ENCODE measurements at places on chromosomes 5 and 9.

DNA sequence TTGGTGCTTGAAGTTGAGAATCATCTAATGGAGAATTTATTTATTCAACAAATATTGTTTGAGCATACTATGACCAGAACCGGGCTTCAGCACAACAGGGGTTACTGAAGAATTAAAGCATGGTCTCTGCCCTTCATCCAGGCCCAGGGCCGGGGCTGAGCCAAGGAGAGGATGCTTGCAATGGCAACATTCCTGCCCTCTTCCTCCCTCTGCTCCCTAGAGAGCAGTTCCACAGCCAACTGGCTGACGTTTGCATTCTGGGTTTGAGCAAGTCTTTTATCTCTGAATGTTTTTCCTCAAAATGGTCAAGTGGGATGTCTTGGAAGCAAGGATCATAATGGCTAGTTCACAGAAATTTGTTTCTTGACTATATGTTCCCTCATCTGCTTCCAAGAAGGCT is 80.7 kb downstream of the GLDC start:
- no peak for DNase-seq

- DNase-seq = no peak
Observed at GRCh38 chr5:143304836-143305475, 98.5 kb downstream of the NR3C1 start.

- DNase-seq = no peak
Observed at GRCh38 chr5:98510143-98510985, 263.1 kb upstream of the RGMB start.

DNA sequence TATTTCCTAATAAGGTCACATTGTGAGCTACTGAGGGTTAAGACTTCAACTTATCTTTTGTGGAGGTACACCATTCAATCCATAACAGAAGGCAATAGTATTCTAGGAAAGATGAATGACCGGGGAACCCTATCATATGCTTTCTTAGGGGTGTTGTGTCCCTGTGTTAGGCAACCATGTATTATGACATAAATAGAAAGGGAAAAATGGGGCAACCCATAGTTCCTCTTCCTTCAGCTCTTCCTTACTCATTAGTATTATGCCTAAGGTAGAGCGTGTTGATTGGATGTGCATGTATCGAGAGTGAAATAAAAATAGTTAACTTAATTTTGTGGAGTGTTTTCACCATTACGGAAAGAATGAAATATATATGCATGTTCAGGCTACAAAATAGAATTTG is 6.0 kb upstream of the CCNJL start:
- no peak for DNase-seq

DNA sequence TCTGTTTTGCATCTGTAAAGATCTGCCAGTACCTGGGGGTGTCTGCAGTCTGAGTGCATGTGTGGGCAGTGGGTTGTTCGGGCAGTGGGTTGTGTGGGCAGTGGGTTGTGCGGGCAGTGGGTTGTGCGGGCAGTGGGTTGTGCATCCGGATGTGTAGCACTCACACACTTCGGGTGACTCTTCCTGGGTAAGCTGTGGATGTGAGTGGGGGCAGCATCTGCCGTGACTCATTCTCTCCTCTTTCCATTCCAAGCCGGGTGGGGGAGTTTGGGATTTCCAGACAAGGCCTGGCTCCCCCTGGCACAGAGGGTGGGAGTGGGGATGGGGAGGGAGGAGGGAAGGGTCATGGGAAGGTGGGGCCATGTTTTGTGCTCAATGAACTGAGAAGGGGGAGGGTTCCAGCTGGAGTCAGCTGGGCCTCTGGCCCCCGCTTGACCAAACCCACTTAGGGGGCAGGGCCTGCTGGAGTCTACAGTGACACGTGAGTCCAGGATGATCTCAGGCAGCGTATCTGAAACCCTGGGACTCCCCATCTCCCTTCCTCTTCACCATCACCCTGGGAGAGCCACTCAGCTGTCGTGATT is 8.3 kb downstream of the CRB2 start:
- DNase-seq = no peak

DNA sequence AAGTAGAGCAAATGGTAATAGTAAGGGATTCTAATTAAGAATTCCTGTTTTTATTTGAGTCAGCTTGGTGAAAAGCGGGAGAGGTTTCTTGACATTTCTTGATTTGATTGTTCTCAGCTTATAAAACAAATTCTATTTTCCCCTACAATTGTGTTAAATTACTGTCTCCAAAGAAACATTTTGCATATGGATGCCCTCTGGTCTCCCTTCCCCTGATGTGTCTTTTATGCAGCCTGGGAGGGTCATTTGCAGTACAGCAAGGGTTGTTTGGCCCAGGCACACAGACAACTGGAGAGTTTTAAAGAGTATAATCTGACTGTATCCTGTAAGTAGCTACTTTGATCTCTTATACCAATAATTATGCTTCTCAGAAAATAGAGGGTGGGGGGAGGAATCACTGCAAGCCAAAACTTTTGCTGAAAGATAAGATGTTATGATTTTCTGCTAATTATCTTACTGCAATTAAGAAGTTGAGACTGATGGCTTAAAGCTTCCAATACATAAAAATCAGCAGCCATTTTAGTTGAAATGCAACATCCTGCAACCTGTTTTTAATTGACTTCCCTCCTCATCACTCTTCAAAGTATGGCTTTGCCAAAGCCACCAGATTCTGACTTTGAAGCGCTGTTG is 204.1 kb upstream of the SEMA6A start:
- DNase-seq = no peak

- no peak for DNase-seq
Observed at GRCh38 chr9:129351642-129352145, 173.6 kb upstream of the IER5L start.

DNA sequence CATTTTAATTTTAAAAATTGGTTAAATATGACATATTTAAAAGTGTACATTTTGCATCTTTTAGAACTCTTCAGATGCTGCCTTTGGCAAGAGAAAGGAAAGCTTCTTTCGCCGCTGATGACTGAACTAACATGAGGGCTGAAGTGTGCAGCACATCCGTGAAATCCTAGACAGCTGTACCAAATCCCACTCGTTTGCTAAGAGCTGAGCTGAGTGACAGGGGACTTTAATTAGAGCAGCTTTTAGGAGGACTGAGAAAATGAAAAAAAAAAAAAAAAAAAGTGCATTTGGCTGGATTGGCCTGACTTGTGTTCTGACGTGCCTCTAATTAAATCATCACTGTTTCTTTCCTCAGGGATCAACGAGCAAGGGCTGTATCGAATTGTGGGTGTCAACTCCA is 271.3 kb downstream of the ARHGAP26 start:
- no peak for DNase-seq

- DNase-seq = no peak
Observed at GRCh38 chr5:113891491-113891890, 378.0 kb downstream of the YTHDC2 start.

GRCh38 chr5:27708534-27708933 is 670.1 kb upstream of the CDH9 start:
- no peak for DNase-seq

GRCh38 chr9:108836781-108837180 is 19.0 kb downstream of the ACTL7B start:
- no peak for DNase-seq

DNA sequence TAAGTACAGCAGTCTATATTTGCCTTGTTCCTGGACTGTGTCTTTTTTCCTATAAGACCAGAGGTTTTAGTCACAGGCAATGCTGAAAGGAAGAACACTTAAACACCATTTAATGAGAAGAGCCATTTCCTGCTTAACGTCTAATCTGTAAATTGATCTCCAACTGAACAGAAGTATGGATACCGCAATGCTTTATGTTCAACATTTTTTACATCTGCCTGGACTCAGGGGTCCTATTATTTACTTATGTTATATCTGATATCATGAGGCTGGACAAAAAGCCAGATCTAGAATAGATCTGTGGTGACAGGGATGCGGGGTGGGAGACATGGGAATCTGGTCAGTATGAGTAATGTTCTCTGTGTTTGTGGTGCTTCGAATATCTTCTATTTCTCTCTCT is 334.6 kb upstream of the MPDZ start:
- DNase-seq = no peak

GRCh38 chr5:125424402-125425141 is 678.1 kb upstream of the ZNF608 start:
- DNase-seq = no peak

GRCh38 chr5:6279607-6280006 is 98.7 kb downstream of the MED10 start:
- DNase-seq = no peak

- no peak for DNase-seq
Observed at GRCh38 chr9:137679249-137679648, 60.4 kb downstream of the EHMT1 start.

DNA sequence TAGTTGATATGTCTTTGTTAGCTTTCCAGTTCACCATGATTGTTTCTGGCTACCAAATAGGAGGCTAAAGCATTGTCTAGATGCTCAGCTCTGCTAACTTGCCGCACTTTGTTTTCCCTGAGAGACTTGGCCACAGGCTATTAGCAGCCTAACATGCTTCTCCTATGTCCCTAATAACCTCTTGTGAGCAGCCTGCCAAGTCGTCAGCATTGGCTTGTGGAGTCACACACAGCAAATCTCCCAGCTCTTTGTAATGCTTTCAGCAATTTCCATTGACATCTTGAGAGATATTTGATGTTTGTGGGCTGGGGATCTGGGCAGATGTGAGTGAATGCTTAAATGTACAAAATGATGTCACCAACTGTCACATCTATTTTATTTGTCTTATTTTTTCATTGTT is 346.9 kb downstream of the KDM4C start:
- DNase-seq = no peak

DNA sequence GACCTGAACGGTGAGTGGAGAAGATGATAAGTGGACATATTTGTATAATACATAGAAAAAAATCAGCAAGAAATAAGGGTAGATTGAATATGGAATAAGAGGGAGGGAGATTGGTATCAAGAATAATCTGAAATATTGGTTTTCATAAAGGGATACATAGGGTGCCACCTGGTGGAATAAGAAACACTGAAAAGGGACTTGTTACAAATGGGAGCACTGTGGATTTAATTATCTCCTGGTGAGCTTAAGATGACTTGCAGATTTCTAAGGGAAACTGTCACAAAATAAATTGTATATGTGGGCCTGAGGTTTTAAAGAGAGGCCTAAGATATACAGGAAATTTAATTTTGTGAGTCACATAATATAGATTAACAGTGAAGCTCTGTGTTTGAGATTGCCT is 1403.5 kb upstream of the CDH18 start:
- DNase-seq = no peak

- no peak for DNase-seq
Observed at GRCh38 chr9:127754099-127755060, 19.3 kb upstream of the TOR2A start.

DNA sequence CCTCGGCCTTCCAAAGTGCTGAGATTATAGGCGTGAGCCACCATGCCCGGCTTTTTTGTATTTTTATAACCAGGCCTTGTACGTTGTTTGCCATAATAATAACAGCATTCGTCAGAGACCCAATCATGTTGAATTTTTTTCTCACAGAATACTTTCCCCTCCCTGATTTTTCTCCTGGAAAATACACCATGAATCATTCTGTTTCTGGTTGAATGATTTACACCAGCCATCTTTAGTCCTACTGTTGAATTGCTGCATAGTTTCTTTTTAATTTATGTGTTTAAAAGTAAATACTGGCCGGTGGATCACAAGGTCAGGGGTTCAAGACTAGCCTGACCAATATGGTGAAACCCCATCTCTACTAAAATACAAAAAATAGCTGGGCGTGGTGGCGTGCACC is 3.5 kb downstream of the CNOT8 start:
- no peak for DNase-seq

- DNase-seq = no peak
Observed at GRCh38 chr5:81241961-81242648, 9.0 kb downstream of the CKMT2 start.

DNA sequence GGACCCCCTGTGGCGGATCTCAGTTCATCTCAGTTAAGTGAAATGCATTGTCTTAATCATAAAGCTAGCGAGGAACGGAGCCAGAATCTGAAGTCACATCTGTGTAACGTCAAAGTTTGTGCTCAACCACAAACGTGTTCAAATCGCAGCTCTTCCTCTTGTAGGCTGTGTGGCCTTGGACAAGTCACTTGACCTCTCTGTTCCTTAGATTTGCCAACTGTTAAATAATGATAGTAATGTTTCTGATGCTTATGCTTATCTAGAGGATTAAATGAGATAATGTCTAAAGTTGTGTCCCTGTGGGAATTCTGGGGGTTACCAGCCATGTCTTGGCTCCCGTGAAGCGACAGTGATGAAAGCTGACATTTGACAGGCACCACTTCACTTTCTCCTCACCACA is 69.2 kb upstream of the NEURL1B start:
- DNase-seq = no peak

- DNase-seq = no peak
Observed at GRCh38 chr5:98902733-98903132, 26.1 kb downstream of the CHD1 start.

DNA sequence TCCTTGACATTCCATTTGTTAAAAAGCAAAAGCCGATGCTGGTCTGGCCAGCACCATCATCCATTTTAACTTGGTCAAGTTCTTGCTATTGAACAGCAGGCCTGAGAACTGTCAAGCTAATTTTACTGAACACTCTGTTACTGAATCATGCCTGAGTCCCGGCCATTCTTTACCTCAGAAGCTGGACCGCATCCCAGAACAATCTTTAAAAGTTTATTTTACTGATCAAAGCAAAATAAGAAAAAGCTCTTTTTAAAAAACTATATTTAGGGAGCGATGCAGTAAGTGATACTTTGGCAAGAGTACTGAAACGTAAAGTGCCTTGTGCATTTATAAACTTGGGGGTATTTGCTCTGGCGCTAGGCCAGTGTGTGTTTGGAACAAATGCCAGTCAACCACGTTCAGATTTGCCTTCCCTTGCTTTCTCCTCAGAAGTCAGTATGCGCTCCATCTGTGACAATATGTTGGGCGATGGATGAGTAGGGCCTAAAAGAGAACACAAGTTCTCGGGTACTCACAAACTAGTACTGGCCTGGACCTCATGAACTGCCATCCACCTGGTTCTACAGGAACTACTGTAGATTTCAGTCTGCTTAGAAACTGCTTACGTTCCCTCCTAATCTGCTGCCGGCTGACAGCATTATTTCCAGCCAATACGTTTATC is 161.9 kb downstream of the MAPKAP1 start:
- DNase-seq = no peak

- no peak for DNase-seq
Observed at GRCh38 chr5:112338681-112339337, 80.3 kb downstream of the EPB41L4A start.

- no peak for DNase-seq
Observed at GRCh38 chr5:121596882-121597281, 254.8 kb upstream of the FTMT start.

GRCh38 chr9:109052416-109052815 is 39.1 kb upstream of the CTNNAL1 start:
- DNase-seq = no peak

- no peak for DNase-seq
Observed at GRCh38 chr5:145775893-145776444, 59.2 kb downstream of the PRELID2 start.

GRCh38 chr9:108182950-108183381 is 672.8 kb downstream of the ACTL7B start:
- DNase-seq = no peak

- DNase-seq = no peak
Observed at GRCh38 chr9:121210536-121210935, 8.9 kb upstream of the RAB14 start.

GRCh38 chr5:115585265-115585664 is 17.0 kb downstream of the TICAM2 start:
- DNase-seq = no peak

GRCh38 chr5:61534481-61535267 is 202.6 kb downstream of the ZSWIM6 start:
- DNase-seq = no peak

All from T follicular helper cell (primary cell).